Stimulated activated CD8-positive, alpha-beta memory T cell treated with anti-CD3 and anti-CD28 coated beads, Interleukin-7, amount 100 ng/mL, for 24 hours (primary cell): ENCODE measurements at places on chromosomes 12 and 14.

DNA sequence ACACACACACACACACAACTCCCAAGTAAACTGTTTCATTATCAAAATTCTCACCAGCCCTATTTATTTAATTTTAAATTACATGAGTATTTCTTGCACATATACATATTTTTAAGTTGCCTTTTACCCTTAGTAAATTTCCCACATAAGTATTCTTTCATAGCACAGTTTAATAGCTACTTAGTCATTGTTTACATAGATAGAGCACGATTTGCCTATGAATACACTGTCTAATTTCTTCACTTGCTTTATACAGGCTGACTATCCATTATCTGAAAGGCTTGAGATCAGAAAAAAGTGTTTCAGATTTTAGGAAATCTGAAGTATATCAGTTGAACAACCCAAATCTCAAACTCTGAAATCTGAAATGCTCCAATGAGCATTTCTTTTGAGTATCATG, 30.9 kb downstream of the NIN start:
- DNase-seq = no peak

- DNase-seq = no peak
Measured at GRCh38 chr14:104048758-104049507, 36.6 kb upstream of the ASPG start.

DNA sequence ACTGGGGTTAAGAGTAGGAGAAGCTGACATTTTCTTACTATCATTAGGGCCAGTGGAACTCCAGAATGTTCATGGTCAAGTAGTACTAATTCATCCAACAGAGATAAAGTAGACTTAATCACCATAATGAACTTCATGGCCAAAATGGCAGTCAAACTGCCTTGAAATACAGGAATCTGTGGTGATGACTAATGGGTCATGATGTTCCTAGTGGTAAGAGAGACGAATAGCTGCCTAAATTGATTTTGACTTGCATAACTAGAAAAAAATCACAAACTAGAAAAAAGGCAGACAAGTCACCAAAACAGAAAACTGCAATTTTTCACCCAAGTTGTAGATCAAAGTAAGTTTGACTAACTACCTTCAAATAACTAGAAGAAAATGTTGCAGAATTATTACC, 138.5 kb downstream of the MGAT4C start:
- no peak for DNase-seq

DNA sequence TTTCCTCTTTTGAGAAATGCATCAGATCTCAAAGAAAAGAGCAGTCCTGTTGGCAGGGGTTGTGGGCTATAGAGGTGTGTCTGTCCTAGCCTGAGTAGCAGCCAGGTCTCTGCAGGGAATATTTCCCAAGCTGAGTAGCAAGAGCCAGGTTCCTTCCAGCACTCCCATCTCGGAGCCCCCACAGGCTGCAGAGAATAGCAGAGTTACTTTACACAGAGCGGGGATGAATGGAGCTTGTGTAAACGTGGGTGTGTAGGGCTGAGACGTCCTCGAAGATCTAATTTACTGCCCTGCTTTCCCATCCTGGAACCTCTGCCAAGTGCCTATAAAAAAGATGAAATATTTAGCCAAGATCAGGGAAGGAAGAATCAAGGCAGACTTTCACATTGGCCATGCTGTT, 156.6 kb downstream of the TSPAN9 start:
- no peak for DNase-seq

GRCh38 chr12:50806176-50806575, 36.5 kb upstream of the TMPRSS12 start:
- no peak for DNase-seq

DNA sequence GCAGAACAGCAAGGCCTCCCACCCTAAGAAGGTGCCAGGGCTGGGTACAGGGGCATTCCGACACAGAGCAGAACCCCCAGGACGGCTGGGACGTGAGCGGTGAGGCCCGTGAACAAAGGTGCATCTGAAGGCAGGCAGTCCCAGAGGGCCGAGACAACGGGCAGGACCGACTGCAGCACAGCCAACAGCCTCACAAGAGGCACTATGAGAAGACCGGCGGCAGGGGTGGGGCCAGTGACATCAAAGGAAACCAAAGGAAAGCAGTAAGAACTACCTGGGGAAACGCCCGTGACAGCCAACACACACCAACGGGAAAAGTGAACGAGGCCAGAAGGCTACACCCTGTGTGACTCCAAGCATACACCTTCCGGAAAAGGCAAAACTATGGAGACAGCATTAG, 9.1 kb downstream of the BTBD6 start:
- no peak for DNase-seq

DNA sequence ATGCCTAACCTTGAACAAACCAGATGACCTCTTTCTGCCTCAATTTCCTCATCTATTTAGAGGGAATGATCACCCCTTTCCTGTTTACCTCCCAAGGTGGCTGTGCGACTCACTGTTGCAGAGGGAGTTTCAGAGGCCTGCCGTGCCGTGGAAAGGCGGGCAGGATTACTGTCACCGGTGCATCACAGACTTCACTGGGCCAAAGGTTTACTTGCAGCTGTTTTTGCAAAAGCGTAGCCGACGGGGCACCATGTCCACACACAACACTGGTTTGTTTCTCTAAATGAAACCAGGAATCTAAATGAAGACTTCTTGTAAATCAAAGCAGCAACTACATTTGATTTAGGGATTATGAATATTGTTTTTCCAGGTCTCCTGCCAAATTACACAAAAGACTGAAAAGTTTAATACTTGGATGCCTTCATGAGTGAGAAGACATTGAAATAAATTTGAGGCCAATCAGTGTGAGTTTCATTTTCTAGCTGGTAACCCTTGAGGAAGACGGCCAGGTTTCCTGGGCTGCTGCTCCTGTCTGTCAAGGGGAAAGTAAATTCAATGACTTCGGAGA, 696.1 kb upstream of the TMEM132C start:
- DNase-seq = no peak

DNA sequence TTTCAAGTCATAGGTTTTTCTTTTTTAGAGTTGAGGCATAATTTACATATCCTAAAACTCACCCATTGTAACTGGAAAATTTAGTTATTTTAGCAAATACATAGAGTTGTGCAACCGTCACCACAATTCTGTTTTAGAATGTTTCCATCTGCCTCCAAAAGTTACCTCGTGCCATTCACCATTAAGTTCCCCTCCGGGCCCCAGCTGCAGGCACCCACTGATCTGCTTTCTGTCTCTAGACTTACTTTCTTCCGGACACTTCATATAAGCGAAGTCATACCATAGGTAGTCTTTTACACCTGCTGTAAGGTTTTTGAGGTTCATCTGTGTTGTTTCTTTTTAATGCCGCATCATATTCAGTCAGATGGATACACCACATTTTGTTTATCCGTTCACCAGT, 28.7 kb downstream of the PPP2R5C start:
- DNase-seq = no peak

DNA sequence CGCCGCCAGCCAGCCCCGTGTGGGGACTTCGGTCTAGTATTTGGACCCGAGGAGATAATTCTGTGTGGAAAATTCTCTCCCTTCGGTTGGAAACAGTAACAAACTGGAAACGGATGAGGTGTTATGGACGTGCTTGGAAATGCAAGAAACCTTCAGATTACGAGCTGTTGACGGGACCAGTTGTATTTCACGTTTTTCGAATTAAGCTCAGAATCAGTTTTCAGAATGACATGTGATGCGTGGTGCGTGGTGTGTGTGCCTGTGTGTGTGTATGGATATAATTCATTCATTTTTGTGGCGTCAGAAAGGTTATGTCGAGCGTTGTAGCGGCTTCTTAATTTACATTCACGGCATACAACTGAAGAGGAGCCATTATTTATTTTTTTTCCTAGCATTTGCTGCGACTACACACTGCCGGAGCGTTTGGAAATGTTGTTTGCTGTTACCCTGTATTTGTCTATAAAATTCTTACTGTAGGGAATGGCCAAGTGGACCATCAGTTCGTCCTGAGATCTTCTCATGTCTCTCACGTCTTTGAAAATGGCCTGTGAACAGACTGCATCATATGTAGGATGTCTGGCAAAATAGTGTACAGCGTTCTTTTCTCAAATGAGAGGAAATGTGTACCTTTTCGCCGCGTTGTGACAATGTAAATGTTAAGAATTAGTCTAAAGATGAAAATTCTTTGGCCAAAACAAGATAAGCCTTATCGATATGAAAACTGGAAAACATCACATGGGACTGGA, 1.3 kb downstream of the TRAF3 start:
- no peak for DNase-seq

DNA sequence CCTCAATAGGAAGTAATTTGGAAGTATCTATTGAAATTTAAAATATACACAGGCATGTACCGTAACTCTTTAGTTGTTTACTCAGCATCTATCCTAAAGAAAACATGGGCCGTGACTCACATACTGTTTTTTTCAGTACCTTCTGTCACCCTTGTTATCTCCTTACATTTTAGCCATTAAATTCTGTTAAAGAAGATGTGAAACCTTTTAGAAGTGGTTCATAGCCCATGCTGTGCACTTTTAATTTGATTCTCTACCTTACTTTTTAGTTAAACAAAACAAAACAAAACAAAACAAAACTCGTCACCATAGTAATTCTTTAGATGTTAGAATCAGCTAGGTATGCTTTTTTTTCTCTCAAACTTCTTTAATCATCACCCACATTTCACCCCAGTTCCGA, 494.4 kb upstream of the RGS6 start:
- DNase-seq = no peak

DNA sequence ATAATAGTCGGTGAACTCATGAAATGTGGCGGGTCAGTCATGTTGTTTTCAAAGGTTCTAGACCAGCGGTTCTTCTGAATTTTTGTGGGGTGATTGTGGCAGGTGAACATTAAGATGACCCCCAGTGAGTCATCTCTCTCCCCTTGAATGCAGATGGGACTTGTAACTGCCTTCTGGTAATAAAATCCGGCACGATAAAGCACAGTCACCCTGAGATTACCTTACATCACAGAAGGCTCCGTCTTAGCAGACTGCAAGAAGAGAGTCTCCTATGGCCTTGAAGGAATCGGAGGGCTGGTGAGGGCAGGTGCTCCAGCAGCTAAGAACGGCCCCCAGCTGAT, 189.6 kb downstream of the FOXN3 start:
- DNase-seq = no peak

- DNase-seq = no peak
Measured at GRCh38 chr14:93928184-93929047, 1.3 kb downstream of the FAM181A start.

DNA sequence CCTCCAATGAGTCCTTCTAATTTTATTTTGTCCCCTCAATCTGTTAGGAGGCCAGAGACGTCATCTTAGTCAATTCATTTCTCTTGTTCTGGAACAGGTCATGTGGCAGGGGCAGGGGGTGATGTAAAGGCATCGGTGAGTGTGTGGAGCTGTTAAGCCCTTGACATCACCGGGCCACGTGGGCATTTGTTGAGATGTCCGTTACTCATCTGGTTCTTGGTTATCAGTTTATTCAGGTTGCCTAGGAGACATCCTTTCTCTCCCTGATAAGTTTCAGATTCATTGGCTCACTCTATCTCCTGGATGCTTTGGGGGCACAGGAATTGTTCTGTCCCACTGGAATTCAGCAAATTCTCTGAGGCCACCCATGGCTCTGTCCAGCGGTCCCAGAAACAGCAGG, 33.6 kb upstream of the SEL1L start:
- DNase-seq = no peak

DNA sequence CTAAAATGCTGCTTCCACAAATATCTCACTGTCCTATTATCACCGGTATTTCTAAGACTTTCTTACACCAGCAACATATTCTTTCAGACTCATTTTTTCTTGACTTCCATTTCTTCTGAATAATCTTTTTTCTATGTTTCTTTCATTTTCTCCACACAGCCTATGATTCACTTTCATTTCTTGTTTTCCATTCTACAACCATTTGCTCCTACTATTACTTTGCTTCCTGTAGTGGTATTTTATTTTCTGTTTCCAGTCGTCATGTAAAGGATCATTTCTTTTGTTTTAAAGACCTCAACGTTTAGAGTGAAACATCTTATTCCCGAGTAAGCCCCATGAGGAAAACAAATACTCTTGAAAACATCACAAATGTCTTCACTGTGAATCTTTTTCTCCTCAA, 182.2 kb upstream of the MDGA2 start:
- no peak for DNase-seq

DNA sequence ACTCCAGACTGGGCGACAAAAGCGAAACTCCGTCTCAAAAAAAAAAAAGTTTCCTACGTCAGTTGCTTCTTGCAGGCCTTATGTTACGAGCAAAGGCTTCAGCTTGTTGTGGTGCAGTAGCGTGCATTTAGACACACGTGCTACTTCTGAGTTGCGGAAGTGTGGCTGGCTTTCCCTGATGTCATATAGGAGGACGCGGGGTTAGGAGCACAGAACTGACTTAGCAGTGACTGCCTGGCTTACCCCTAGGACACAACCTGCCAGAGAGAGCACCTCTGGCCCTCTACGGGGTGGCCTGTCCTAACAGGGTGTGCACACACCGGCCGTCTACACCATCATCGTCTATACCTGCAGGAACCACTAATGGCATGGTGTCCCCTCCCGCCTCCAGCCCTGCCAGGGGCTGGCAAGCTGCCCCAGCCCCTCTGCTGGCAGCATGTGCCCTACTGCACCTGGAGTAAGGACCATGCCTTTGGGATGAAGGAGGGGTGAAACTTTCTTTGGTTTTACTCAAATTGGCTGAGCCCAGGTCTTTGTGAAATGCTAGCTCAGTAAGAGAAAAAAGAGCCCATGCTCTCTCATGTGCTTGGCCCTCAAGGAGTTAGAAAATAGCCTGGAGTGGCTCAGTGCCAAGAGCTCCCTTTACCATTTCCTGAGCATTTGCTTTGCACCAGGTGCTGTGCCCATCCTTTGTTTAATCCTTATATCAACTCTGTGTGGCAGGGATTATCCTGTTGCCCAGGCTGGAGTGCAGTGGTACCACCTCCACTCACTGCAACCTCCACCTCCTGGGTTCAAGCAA, 1.7 kb upstream of the GPR68 start:
- DNase-seq = no peak

GRCh38 chr12:6266971-6267721, 43.3 kb upstream of the PLEKHG6 start:
- peak; percentile 29 for DNase-seq

DNA sequence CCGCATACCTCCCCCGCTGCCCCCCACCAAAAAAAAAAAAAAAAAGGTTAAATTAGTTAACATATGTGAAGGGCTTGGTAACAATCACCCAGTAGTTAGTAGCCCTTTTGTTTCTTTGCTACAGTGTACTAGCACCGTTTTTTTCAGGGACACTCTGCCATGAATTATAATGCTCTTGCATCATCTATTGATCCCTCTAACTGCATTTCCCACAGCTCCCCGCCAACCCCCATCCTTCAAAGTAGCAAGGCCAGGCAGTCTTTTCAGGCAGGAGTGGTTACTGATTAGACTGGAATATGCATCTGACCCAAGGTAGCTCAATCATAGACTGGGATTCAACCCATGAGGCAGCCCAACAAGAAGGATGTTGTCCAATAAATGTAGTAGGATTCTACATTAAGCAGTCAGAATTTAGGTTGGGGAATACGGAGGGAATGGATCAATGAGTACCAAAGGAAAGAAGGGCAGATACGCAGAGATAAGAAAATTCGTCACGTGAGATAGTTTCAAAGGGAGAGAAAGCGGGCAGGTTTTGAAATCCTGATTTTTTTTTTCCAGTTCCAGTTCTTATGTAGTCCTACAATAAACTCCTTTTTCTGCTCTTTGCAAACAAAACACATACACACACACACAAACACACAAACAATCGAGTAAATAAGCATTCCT, 39.8 kb upstream of the CRACR2A start:
- DNase-seq = no peak

- DNase-seq = no peak
Measured at GRCh38 chr12:13001775-13002040, 1.6 kb upstream of the HEBP1 start.

- no peak for DNase-seq
Measured at GRCh38 chr12:52247622-52248540, 14.8 kb downstream of the KRT7 start.
